NCI-H774 (cell line): ENCODE measurements at places on chromosomes 6 and 20.
A peak's percentile ranks its signal among the peaks of the same experiment; 100 is the strongest.

- DNase-seq, result no peak
Observed at GRCh38 chr6:123323452-123324329, 313.1 kb downstream of the TRDN start.

DNA sequence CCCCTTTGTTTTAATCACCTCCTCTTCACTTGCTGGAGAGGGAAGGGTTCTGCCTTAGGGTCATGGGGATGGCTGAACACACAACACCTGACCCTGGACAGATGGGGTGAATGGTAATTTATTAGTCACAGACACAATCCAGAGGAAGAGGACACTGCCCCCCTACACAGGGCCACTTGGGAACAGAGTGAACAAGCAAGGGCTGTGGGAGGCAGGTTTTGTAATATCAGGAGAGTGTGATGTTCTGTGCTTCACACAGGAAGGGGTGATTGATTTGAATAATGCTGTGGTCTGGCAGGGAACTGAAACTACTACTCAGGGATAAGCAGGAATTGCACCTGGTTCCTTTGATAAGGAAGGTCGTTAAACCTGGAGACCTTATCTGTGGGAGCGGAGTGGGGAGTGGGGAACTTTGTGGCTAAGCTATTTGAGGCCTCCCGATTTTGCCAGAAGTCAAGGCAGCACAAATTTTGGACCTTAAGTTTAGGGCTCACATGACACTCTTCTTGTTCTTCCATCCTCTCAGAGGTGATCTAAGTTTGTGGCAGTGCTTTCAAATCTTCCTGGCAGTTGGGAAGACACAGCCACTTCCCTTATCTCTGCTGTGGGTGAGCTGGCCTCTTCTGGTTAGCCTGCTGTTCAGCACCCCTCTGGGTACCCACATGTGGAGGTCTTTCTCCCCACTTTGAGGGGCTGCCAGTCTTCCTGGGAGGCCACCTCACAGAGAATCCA lies 77.8 kb downstream of the CD164 start:
- DNase-seq, result peak; percentile 29

DNA sequence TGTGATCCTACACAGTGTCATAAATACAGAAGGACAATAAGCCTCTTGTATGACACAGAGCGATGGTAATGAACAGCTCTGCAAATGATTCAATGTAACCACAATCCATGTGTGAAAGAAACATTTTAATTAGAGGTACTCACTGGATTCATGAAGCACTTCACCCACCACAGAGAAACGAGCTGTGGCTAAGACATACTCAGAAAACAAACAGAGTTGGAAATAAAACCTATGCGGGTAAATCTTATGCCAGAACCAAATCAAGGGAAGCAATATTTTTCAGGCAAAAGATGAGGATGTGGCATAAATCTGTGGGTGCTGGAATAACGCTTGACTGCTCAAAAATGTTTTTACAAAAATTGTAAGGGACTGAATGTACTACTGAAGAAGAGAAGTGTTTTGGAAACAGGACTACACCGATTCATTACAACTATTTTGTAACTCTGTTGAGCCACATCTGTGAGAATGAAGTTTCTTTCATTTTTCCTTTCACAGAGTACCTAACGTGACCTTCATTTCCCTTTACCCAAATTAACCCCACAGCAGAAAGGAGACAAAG lies 112.1 kb downstream of the WDR27 start:
- DNase-seq, result peak; percentile 45

GRCh38 chr6:111817451-111818120 lies 55.7 kb downstream of the FYN start:
- no peak for DNase-seq

- DNase-seq, result no peak
Observed at GRCh38 chr6:19160081-19160730, 677.0 kb upstream of the ID4 start.
